ENCODE measurements at places on chromosomes 5 and 9.
A peak's percentile ranks its signal among the peaks of the same experiment; 100 is the strongest.

GRCh38 chr5:33840927-33841547 is 50.8 kb downstream of the ADAMTS12 start:
- no peak for DNase-seq

GRCh38 chr5:54624805-54625568 is 107.4 kb downstream of the SNX18 start:
- peak; percentile 20 for DNase-seq

DNA sequence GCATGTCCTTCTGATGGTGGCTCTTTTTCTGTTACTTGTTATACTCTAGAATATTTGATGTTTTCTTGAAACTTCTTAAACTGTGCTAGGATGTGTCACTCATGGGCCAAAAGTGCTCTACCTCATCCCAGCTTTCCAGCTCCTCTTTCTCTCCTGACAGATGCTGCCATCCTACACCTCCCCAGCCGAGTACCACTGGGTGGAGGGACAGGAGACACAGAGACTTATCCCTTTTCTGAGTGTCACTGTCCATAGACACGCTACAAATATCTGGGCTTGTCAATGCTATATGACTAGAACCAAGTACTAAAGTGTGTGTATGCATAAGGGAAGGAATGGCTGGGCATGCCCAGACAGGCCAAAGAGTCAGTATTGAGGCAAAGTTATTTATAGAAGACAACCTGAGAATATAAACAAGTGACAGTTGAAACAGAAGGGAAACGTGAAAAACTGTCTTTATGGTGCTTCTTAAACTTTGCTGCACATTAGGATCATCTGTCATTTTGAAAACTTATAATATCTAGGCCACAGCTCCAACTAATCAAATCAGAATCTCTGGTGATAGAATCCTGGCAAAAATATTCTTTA is 188.0 kb downstream of the CARTPT start:
- no peak for DNase-seq

GRCh38 chr5:89178541-89178940 is 295.6 kb upstream of the MEF2C start:
- DNase-seq: no peak

DNA sequence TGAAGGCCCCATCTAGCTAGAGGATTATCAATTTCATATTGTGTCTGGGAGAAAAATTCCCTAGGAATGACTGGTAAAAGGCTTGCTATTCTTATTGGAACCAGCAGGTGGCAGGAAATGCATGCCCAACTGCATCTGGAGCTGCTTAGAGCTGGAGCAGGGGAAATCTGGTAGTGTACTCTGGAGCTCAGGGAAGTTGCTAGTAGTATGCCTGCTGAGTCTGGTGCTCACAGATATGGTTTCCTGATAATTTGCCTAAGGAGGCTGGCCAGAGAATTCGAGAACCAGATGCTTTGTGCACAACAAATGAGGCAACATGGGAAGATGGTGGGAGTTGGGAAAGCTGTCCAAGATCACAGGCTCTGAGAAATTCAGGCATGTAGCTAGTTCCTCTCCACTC is 53.7 kb downstream of the G3BP1 start:
- peak; percentile 67 for DNase-seq

DNA sequence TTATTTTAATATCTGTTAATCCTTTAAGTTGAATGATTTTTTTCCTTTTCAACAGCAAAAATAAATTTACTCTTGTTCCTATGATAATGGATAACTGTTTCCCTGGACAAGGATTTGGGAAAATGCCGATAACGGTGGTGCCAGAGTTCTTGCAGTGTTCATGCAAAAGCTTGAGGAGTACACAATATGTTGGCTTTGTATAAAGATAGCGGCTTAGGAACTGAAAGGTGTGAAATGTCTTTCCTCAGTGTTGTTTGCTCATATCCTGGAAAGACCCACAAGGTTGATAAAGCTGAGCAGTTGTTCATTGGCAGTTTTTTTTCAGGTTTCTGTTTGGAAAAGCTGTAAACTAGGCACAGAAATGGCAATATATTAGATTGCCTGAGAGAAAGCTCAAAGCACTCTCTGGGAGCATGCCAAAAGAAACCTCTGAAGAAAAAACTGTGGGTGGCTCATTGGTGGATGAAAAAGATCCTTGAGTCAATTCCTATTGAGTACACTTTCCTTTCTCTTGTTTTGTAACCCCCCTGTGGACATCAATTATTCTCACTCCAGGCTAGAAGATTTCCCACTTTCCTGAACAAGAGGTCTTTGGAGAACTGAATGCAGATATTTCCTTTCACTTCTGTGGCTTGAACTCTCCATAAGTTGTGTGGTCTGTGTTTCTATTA is 117.2 kb upstream of the RGMB start:
- DNase-seq: no peak

DNA sequence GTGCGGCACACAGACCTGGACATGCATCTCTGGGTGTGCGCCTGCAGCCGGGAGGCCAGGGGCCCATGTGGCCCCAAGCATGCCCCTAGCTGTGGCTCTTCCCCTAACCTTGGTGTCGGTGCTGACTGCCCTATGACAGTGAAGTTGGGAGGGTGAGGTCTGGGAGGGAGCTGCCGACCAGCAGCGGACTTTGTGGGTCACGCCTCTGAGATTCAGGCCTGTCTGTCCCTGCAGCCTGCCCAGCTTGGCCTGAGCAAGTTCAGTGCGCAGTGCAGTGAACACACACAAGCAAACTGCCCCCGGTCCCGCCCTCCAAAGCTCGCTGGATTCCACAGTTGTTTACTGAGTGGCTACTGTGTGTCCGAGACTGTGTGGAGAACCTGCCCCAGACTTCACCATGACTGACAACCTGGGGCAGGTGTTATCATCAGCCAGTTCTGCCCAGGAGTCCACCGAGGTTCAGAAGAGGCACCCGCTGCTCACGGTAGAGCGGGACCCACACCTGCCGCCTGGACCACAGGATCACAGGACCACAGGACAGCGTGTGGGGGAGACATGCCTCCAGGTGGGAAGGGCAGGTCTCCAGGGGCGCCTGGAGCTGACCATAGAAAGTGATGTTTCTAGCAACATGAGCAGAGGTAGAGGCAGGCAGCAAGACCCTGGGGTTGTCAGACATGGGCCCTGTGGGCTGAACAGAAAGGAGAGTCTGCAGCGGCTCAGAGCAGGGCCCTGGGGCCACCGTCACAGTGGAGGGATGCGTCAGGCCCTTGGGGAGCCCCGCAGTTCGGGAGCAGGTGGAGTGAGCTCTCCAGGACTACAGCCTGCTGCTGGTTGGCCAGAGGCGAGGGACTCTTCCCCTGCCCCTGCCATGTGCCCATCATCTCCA is 105.1 kb downstream of the PHF2 start:
- no peak for DNase-seq

GRCh38 chr5:136279314-136279713 is 86.0 kb downstream of the TRPC7 start:
- no peak for DNase-seq

DNA sequence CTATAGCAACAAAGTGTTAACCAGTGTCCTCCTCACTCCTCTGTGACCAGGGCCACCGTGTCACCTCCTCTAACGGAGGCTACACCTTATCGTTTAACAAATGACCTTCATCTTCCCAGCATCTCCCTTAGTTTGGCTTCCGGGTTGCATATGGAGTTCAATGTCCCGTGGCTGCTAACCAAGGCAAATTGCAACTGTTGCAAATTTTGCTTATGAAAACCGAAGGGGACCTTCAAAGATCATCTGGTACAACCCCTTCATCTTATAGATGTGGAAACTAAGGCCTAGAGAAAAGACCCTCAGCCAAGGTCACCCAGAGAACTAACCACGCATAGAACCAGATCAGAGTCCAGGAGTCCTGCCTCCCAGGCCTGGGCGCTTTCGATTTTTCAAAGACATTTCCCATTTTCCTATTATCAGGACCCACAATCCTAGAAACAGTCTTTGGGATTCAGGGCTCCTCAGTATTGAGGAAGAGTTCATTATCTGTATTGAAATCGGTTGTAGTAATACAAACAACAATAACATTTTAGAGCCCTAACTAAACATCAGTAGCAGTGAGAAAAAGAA is 1.4 kb downstream of the PRELID2 start:
- DNase-seq: no peak

GRCh38 chr5:147169399-147169798 is 65.4 kb upstream of the STK32A start:
- DNase-seq: no peak

- no peak for DNase-seq
Measured at GRCh38 chr5:137831526-137831925, 36.1 kb upstream of the MYOT start.

GRCh38 chr5:37791321-37791720 is 48.5 kb downstream of the GDNF start:
- no peak for DNase-seq

GRCh38 chr5:64814073-64814472 is 45.3 kb downstream of the CWC27 start:
- DNase-seq: no peak

GRCh38 chr5:878125-878524 is 14.5 kb downstream of the BRD9 start:
- no peak for DNase-seq

GRCh38 chr5:151037561-151038411 is 17.4 kb downstream of the GPX3 start:
- no peak for DNase-seq

DNA sequence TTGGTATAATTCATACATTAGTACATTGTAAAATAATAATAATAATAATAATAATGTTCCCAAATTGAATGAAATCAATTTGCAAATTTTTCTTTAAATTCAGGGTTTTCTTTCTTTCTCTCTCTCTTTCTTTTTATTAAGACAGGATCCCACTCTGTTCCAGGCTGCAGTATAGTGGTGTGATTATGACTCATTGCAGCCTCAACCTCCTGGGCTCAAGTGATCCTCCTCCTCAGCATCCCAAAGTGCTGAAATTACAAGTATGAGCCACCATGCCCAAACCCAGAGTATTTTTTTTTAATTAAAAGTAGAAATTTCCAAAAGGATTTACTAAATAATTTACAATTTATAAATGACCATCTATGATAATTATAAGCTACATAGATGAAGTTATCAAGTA is 117.7 kb downstream of the HOMER1 start:
- no peak for DNase-seq

GRCh38 chr9:135306699-135307098 is 172.9 kb upstream of the PPP1R26 start:
- DNase-seq: no peak

- DNase-seq: no peak
Measured at GRCh38 chr5:2582507-2582906, 169.0 kb downstream of the IRX2 start.

- peak; percentile 81 for DNase-seq
Measured at GRCh38 chr9:96061293-96061987, 185.9 kb downstream of the ERCC6L2 start.

GRCh38 chr5:55027595-55027994 is 3.5 kb downstream of the GZMK start:
- DNase-seq: peak; percentile 7

DNA sequence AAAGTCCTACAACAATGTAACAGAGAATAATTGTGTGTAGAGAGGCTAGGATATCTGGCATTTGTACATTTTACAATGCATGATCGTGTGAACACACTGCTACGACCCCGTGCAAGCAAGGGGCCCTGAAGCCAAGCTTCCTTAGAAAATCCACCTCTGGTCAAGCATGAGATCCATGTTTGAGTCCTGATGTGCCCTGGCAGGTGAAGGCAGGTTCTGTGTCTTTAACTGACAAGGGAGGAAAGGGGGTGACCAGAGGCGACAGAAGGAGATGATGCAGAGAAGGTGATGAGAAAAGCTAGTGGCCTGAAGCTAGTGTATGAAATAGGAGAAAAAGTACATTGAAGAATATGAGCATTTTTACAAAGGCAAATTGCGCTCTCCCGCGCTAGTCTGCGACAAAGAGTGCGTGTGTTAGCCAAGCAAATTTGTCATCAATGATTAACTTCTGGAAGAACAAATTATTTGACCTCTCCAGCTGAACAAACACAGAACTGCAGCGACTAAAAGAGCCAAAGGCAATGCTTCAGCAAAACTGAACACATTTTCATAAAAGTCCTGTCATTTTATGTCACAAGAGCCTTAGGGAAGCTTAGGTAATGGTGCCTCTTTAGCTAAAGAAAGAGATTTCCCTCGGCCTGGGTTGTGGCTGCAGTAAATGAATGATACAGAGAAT is 101.7 kb upstream of the DAPK1 start:
- no peak for DNase-seq

- DNase-seq: no peak
Measured at GRCh38 chr5:54717870-54718269, 200.3 kb downstream of the SNX18 start.

- DNase-seq: no peak
Measured at GRCh38 chr9:4235871-4236804, 63.7 kb downstream of the GLIS3 start.

DNA sequence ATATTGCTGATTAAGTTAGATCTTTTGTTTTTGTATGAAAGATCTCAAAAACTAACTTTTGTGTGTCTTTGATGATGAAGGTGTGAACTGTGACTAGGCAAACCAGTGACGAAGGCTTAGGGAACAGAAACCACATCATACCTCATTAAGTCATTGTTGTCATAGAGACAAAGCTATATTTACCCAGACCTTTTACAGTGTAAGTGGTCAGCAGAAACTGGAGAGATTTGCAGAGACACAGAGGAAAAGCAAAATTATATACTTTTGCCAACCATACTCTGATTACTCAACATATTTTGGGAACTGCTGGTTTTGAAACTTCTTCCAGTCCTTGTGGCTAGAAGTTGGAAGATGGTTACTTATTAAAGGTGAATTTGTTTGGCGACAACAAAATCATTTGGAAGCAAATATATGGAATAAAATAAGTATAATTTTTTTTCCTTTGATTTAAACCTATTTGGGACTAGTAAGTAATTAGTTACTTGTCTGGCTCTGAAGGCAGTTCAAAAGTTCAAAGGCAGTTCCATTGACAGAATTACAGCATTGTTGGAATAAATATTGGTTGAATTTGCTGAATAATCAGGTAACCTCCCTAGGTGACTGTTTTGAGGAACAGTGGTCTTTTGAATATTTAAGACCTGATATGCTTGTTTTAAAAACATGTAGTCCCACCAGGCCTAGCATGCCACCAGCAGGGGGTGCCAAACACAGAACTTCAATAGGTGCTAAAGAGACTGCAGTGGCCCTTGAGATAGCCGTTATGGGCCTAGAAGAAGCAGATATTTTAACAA is 103.8 kb downstream of the RPS23 start:
- DNase-seq: peak; percentile 90

DNA sequence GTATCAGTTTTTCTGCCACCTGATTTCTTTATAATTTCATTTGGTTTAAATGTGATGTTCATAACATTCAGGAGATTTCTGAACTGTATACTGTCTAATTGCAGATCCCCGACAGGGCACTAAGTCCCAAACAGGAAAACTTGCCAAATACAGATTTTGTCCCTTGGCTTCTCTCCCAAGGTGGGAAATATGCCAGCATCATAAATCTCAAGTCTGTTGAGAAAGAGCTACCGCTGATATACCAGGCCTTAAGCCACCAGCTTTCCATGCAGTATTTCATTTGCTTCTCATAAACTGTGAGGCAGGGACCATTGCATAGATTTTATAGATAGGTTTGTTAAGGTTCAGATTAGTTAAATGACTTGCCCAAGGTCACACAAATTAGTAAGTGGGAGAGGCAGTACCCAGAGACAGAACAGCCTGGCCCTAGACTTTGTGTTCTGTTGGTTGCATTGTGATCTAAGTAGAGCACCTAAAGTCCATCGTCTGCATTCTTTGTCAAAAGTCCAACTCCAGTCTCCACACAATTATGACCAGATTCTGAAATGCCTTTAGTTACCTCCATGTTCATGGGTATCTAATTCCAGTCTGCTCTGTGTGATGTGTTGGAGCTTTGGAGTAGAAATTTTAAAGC is 16.2 kb downstream of the GPR21 start:
- DNase-seq: no peak
